ENCODE measurements at places on chromosomes 12 and 14.

- DNase-seq: peak; percentile 57
Observed at GRCh38 chr14:104093366-104094055, 8.0 kb downstream of the ASPG start.

DNA sequence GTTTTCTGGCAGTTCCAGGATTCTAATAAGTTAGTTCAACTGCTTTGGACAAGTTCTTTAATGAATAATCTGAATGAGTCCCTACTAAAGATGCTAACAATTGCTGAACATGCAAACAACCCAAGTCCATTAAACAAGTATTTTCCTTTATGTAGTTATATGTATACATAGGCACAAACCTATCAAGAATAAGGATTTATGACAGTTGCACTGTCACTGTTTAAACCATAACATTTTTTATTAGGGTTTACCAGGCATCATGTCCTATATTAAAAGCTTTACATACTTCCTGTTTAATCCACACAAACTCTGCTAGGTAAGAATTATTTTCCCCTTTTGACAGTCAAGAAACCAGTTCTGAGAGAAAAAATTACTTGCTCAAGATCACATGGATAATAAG is 31.9 kb upstream of the COCH start:
- DNase-seq: no peak

DNA sequence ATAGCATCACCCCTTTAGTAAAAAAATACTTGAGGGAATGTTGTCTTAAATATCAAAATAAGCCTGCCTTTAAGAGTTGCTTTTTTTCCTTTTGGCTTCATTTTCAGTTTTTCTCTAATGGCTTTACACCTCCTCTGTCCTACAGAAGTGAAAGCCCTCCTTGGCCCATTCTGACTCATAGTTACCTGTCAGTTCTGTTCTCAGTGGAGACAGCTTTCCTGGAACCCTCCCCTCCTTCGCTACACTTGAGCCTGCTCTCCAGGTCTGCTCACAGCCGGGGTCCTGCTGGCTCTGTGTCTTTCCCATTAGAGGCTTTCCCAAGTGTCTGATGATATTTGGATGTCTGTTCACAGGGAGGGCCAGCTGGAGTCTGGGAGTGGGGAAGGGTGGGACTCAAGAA is 84.0 kb downstream of the PELI2 start:
- DNase-seq: no peak

DNA sequence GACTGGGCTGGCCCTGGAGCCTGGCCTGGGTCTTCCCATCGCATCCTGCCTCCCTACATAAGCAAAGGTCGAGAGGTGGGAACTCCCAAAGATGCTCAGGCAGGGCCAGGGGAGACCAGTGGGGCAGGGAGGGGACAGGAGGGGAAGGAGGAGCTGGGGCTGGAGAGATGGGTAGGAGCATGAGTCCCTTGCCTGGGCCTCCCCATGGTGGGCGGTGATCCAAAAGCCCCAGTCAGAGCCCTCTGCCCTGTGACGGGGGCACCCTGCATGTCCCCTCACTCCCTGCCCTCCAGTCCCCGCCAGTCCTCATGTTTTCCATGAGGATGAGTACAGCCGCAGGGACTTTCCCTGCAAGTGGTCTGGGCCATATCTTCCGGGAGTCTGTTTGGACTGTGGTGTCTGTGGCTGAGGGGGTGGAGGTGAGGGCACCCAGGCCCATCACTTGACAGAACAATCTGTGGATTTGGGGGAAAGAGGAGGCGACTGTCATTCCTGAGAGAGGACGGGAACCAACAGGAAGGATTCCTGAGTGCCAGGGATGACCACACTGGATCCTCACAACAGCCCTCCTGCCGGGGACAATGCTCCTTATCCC is 9.3 kb downstream of the BDKRB2 start:
- DNase-seq: no peak

GRCh38 chr12:104154286-104154685 is 16.3 kb upstream of the NFYB start:
- DNase-seq: no peak

GRCh38 chr12:62859321-62859737 is 75.6 kb downstream of the PPM1H start:
- no peak for DNase-seq

GRCh38 chr12:45208604-45209487 is 7.0 kb upstream of the ANO6 start:
- DNase-seq: no peak

GRCh38 chr14:103897075-103897947 is 30.9 kb upstream of the TDRD9 start:
- no peak for DNase-seq

GRCh38 chr12:48764521-48764920 is 24.4 kb downstream of the ADCY6 start:
- peak; percentile 57 for DNase-seq

GRCh38 chr12:121423682-121424623 is 24.0 kb downstream of the RNF34 start:
- no peak for DNase-seq

DNA sequence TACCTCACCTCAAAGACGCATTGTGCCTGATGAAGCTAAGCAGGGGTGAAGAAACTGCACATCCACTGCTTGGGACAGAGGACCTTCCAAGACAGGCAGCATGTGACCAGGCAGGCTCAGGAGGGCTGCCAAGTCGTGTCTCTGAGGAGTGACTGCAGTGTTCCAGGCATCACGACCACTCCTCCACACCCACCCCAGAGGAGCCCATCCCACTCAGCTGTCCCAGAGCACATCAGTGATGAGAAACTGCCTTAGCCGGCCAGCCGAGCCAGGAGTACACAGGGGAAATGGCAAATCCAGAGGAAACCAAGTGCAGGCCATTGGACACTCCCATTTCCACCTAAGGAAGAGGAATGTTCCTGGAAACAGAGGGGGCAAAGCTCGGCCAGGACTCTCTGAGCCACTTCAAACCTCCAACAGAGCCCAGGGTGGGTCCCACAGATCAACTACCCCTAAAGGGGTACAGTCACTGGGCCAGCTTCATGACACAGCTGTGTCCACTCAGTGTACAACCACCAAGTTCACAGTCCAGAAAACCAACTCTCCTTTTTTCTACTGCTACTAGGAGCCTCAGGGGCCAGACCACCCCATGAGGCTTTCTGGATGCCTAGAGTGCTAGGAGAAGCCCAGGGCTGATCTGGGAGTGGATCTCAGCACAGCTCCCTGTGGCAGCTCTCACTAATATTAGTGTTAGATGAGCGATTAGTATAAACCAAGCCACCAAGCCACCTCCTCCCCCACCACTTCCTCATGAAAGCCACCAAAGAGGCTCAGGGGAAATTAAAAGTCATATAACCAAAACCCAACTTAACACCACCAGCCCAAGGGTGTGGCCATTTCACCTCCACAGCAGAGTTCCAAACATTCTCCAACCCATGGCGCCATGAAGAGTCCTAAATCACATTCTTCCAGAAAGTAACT is 15.4 kb downstream of the PXN start:
- DNase-seq: no peak

GRCh38 chr12:83630526-83630925 is 943.8 kb downstream of the TMTC2 start:
- no peak for DNase-seq

DNA sequence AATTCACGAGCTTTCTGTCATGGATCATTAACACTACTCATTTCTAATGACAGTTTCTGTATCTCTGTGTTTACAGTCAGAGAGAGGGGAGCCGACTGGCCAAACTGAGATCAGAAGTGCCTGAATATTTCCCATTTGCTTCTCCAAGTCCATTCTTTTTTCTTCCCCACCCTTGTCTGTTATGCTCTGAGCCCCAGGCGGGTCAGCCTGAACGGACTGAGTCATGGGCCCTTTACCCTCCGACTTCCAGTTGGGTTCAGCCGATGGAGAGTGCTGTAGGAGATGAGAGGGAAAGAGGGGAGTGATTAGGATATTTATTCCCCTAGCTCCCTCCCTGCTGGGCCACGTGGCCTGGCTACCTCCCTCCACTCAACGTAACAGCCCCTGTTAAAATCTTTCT is 104.7 kb downstream of the PAH start:
- no peak for DNase-seq

DNA sequence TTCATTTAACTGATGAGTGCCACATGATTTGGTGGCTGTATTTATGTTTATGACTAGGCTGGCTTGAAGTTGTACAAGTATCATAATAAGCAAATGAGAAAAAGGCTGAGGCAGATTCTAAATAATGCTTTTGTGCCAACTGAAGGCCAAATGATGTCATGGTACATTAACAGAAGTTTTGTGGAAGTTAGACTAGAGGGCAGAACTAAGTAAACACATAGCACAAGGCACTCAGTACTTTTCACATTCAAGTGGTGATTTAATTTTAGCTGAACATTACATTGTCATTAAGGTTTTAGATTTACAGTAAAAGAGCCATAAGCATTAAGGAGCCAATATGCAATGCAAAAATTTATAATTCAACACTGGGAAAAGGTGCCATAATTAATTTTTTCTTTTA is 21.1 kb downstream of the PPP1CC start:
- no peak for DNase-seq

GRCh38 chr14:65834812-65835211 is 422.3 kb downstream of the FUT8 start:
- DNase-seq: no peak

DNA sequence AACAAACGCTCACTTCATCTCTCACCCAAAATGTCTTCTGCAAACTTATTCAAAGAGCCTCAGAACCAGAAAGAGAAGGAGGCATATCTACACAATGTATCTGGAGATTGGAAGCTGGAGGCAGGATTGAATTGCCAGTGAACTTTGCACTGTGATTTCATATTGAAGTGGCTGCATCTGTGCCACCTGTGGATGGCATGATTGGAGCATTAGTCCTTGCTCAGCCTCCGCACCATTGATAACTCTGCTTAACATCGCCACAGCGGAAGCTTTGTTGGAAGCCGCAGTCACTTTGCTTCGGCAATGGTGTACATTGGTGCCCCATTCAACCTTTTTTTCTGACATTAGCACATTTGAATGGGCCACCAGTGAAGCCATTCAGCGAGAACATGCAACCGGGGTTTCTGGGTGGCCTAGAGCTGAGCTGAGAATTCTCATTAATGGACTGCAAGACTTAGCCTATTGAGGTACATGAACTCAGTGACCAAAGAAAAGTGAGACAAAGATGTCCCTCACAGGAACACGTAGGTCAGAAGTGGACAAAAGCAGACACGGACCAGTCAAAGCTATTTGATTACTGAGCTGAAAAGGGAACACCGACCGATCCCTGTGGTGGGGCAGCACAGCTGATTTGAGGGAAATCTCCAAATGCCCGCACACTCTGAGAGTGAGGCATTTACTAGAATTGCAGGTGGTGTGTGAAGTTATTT is 130.4 kb downstream of the BRMS1L start:
- no peak for DNase-seq

GRCh38 chr12:89081719-89082369 is 270.5 kb downstream of the DUSP6 start:
- DNase-seq: no peak
